ENCODE measurements at places on chromosomes 7 and 10.

DNA sequence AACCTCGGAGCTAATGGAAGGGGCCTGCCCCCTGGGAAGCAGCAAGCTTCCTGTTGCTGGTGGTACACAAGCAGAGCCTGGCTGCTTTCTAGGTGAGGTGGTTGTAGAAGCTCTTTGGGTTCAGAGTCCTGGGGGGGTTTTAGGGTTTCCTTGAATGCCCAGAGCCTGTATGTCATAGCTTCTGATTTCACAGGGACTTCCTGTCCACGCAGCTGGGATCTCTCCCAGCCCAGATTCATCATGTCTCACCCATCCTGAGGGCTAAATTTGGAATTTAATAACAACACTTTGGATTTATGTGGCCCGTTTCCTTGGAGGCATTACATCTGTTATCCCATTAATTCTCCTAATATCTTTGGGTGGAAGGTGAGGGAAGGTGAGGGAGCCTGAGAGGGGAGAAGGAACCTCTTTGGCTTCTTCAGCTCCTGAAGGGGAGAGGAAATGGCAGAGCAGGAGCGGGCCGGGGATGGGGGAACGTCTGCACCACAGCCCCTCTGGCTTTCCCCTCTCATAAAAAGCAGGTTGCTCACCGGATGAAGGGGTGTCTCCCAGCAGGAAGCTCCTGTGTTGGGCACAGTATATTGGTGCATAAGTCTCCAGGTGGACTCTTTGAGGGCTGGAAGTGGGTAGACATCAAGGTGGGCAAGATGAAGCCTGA, 19.7 kb downstream of the RPS24 start:
- DNase-seq, result no peak

- no peak for DNase-seq
Measured at GRCh38 chr10:94890264-94891022, 48.0 kb upstream of the CYP2C9 start.

- no peak for DNase-seq
Measured at GRCh38 chr10:45421221-45422097, 47.4 kb downstream of the ALOX5 start.

GRCh38 chr10:28587970-28588290, 55.0 kb downstream of the WAC start:
- no peak for DNase-seq

- DNase-seq, result no peak
Measured at GRCh38 chr10:125812128-125812750, 10.8 kb downstream of the UROS start.

GRCh38 chr10:78248651-78249464, 215.2 kb downstream of the RPS24 start:
- no peak for DNase-seq

DNA sequence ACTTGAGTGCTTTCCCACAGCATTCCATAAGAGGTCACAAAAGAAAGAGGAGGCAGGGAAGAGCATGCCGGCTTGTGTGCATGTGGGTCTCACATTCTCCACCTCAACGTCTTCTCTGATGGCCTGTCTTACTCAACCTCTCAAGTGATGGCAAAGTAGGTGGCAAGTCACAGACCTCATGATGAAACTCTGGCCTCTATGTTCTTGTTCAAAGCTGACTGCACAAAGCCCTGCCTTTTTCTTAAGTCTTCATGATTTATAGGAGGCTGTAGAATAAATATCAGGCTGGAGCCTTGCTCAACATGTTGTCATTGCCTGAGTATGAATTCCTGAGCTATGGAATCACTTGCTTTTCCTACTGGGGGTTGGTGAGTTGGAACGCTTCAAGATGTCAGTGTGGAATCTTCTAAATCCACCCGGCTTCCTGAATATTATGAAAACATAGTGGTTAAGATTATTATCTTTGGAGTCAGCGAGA, 213.6 kb upstream of the INHBA start:
- DNase-seq, result peak; percentile 99

- DNase-seq, result no peak
Measured at GRCh38 chr10:129397198-129397974, 69.7 kb upstream of the MGMT start.

GRCh38 chr7:141123522-141123921, 49.7 kb downstream of the TMEM178B start:
- DNase-seq, result no peak

DNA sequence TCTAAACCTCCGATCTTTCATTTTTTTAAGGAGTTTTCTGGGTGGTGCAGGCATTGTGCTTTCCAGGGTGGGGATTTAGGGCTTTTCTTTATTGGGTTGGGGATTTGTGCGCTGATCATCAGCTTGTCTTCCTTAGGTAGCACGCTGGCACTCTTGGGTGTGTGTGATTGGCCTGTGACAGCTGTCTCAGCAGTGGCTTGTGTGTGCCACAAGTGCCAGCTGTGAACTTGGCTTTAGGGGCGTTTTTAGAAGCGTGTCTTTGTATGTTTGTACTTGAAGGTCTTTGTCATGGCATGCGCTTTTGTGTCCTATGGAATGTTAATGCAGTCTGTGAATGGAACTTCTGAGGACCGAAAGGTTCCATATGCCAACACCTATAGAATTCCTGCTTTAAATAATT, 788 bp downstream of the AKAP9 start:
- DNase-seq, result no peak

DNA sequence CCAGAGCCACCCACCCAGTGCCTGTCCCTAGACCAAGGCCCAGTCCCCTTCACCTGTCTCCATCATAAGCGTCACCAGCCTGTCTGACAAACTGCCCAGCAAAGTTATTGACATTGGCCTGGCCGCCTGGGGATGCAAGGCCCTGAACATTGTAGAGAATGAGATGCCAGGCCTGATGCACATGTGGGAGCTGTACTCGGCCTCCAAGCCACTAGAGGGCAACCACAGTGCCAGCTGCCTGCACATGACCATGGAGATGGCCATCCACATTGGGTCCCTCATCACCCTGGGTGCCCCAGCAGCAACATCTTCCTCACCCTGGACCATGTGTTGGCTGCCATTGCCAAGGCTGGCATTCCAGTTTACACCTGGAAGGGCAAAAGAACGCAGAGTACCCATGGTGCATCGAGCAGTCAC, 63.7 kb upstream of the ANTXRL start:
- no peak for DNase-seq

DNA sequence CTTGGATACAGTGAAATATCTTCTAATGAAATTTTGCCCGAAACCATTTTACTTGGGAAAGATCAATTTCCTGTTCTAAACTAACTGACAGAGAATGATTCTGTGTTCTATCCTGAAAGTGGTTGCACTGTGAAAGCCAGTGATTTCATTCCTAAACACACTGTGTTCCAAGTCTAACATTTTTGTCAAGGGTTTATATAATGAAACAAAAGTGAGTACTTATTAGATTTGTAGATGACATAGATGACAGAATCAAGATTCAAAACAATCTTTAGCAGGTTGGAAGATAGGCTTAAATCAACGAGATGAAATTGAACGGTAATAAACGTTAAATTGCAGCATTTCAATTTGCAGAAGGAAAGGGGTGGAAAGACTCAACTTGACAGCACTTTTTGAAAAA, 13.3 kb downstream of the KAT6B start:
- DNase-seq, result no peak

DNA sequence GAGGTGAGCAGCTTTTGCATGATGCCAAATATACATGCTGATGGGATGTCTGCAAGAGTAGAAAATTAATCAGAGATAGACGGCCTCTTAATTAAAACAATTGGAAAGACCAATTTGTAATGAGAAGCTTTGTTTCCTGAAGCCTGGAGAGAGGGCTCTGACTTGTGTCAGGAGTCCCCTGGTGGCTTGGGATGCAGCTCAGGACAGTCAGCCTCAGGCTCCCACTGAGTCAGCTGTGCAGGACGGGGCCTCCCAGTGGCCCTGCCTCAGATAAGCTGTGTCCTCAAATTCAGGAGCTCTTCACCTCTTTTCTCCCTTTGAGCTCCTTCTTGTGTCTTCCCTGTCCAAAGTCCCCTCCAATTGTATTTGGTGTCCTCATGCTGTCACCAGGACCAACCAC, 438.9 kb upstream of the PODXL start:
- DNase-seq, result no peak

GRCh38 chr7:128217967-128218652, 23.0 kb upstream of the LEP start:
- DNase-seq, result no peak

GRCh38 chr10:106252541-106252940, 912.0 kb downstream of the SORCS1 start:
- DNase-seq, result no peak

DNA sequence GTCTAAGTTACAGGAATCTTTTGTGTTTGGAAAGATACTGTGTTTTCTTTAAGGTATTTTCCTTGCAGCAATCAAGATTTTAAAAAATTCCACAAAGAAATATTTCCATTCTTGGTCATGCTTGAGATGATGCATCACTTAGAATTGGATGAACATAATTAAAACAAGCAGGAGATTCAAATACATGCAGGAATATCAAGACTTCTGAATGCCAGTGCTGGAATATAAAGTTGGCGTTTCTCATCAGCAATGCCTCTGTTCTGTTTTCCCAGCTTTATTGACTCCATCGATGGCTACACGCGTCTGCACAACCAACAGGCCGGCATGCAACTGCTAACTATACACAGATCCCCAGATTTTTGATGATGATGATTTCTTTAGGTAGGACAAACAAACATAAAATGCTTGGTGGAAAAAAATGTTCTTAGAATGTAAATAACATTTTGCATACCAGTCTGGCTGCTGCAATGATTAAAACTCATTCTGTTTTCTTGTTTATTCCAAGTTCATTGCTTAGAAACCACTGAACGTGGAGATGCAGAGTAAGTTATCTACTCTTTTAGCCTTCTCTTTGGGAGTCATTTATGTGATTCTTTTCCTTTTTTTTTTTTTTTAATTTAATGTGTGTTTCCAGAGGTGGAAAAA, 91.3 kb upstream of the FAM171A1 start:
- DNase-seq, result no peak

- DNase-seq, result no peak
Measured at GRCh38 chr7:149715476-149715875, 57.9 kb downstream of the ZNF467 start.

- peak; percentile 93 for DNase-seq
Measured at GRCh38 chr7:142583446-142583845, 165.8 kb upstream of the PRSS1 start.

- DNase-seq, result no peak
Measured at GRCh38 chr10:11715815-11716494, 26.2 kb upstream of the ECHDC3 start.

DNA sequence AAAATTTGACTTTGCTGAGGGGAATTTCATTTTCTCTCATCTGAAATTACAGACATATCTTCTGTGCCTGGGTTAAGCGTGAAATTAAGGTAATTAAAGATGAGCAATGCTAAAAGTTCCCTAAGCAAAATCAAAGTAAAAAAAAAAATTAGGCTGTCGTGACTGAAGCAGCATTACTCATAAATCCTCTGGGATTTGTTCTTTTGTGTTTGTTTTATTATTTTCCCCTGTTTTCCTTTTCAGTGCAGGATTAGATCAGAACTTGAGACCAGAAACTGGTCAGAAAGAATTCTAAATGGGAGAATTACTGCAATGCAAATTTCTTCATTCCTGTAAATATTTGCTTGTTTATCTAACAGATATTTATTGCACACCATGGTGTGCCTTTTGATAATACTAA, 141.4 kb upstream of the BET1 start:
- no peak for DNase-seq

DNA sequence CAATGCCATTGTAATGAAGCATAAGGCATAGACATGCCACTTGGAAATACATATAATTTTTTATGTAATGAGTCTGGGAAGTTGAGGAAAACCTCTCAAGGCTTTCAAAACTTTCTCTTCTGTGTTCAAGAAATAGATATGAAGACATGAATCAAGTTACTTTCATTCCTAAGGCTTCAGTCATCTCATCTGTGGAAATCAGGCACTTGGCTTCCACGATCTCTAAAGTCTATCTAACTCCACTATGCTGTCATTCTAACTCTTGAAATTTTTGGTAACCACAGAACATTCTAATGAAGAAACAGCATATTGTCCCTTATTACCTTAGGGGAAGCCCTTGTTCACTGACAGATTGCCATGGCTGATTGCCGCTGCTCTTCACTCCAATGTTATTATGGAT, 242.6 kb downstream of the CNTNAP2 start:
- DNase-seq, result no peak

DNA sequence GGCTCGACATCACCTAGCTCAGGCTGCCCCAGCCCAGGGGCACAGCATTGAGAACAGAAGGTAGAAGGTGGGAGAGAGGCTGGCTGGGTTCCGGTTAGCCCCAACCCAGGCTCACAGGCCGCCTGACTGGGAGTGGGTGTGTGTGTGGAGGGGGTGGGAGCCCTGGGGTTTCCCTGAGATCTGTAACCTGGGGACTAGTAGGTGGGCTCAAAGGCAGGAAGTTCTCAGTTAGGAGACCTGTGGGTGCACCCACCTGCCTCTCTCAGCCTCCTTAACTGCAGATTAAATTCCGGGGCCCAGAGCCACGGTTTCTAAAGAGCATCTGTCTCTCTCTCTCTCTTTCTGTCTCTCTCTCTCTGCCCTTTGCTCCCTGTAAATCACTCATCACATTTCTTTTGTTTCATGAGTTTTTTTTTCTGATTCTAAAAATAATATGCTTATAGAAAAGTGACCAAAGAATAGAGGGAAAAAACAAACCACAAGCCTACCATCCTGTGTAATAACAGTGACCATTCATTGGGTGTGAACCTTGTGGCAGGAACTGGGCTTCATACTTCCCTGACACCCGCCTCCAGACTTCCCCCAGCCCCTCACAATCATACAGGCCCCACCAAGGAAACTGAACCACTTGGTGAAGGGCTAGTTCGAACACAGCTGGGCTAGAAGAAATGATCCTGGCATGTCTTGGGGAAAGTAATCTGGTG, 83.4 kb upstream of the SMNDC1 start:
- DNase-seq, result no peak

DNA sequence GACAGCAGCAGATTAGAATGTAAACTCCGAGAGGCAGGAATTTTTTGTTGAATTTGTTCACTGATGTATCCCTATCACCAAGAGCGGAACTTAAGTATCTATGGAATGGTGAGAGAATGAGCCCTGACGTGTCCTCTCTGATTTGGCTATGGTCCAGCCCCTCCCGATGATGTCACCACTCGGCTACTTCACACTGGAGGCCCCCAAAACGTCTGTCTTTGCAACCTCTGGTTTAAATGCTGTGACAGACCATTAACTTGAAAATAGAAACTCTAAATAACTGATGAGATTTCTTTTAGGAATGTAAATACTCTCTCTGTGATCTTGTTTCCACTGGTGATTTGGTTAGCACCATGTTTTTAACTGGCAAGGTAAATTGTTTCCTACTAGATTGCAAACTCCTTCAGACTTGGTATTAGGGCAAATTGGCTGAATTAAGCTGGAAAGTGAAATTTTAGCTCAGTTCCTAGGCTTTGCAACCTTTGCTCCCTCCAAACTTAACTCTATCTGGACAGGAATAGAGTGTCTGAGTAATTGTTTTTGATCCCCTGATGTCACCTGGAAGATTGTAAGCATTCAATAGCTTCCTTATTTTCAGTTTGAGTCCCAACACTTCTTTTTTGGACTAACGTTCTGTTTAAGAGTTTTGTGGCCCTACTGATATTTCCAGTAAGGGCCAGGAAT, 19.1 kb downstream of the SLC16A12 start:
- DNase-seq, result peak; percentile 92

Measured in kidney epithelial cell (primary cell).